Renal pelvis (tissue), 12 donors: ENCODE measurements at places on chromosomes 11 and 22.

GRCh38 chr22:31954535-31955523 lies 10.5 kb downstream of the YWHAH start:
- no peak for DNase-seq

- DNase-seq = peak; percentile 29
Observed at GRCh38 chr11:64251016-64251752, at the start of gene PLCB3. TSS of gene PLCB3 (plus strand) at chr11:64251530. CDS start at chr11:64251650, 120 bp downstream.

DNA sequence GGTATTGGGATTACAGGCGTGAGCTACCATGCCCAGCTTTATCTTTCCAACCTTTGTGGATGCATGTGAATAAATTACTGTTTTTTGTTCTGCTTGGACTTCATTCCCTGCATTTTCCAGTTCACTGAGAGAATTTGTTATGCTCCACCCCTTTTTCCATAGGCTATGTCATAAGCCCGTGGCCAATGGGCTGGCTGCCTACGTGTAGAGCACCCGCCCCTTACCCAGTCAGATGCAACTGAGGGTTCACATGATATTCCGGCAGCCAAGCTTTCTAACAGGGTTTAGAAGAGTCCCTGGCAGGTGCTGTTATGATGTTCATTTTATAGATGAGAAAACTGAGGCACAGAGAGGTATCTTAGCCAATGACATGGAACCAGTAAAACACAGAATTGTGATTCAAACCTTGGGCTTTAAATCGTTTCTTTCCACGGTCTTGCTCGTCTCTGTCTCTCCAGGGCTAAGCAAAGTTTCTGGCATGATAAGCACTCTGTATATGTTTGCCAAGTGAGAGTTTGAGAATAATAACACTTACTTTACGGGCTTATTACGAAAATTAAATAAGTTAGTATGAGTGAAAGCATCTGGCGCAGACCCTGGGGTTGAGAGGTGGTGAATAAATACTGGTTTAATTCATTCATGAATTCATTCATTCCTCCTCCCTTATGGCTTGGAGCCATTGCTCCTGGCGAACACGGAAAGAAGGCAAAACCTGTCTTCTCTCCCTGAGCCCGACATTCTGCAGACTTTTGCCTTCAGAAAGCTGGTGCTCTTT lies 42.4 kb upstream of the RASD2 start:
- no peak for DNase-seq

GRCh38 chr11:57514538-57515331 lies 767 bp downstream of the SLC43A1 start:
- DNase-seq = peak; percentile 24

GRCh38 chr11:11313902-11314692 lies 39.0 kb downstream of the CSNK2A3 start:
- DNase-seq = no peak

GRCh38 chr11:100830274-100830673 lies 143.2 kb downstream of the ARHGAP42 start:
- peak; percentile 77 for DNase-seq

DNA sequence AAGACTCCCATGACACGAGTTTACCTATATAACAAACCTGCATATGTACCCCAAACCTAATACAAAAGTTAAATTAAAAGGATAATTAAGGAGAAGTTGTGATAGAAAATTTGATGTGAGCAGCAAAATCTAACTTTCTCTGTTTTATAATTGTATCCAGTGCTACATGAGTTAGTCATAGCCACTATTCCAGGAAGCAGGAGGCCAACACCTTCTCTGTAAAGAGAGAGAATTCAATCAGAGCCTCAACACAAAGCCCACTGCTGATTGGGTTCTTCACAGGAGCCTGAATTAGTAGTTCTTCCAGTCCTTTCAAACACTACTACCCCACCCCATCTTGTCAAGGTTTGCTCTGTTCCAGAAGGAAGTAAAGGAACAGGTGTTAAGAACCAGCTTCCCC lies 84.2 kb downstream of the BLID start:
- no peak for DNase-seq

GRCh38 chr22:19984851-19985811 lies 31.5 kb downstream of the ARVCF start:
- DNase-seq = no peak

DNA sequence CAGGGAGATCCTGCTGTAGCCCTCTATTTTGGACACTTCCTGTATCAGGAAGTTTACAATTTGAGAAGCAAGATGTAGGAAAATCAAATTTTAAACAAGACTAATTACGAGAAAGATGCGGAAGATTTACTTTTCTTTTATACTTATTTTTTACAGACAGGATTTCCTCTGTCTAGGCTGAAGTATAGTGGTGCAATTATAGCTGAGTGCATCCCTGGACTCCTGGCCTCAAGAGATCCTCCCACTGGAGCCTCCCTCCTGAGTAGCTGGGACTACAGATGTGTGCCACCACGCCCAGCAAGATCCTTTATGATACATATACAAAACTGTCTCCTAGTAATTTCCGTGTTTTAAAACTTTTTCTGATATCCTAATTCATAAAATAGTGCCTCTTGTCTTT lies 17.2 kb upstream of the CARD18 start:
- DNase-seq = no peak

GRCh38 chr11:122692444-122692843 lies 36.9 kb downstream of the UBASH3B start:
- DNase-seq = no peak

DNA sequence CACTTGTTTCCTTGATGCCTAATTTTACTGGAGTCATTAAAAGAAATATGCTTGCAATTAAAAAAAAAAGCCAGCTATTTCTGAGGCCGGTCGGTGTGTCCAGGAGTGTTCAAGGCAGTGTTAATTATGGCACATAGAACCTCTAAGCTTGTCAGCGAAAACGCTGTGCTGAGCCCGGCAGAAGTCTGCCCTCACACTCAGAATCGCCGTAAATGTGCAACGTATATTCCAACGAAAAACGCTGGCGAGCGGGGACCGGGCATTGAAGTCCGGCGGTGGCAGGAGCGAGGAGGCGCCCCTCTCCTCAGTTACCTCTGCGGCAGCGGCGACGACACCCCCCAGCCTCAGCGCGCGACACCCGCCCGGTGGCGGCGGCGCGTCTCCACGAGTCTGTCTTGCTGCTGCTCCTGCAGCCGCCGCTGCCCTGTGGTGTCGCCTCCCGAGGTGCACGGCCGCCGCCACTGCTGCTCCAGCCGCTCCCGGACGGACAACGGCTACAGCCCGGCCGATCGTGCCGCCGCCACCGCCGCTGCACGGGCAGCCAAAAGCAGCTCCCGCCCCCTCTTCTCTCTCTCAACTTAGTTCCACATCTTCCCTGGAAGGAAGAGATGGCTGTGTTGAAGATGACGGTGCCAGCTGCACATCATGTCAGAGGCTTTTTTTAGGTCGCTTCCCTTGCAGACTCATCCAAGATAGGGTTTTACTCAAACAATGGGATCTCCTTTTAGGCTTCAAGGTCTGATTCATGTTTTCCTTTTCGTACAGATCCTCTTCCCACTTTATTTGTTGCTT lies 56.0 kb downstream of the JAM3 start:
- DNase-seq = peak; percentile 44

DNA sequence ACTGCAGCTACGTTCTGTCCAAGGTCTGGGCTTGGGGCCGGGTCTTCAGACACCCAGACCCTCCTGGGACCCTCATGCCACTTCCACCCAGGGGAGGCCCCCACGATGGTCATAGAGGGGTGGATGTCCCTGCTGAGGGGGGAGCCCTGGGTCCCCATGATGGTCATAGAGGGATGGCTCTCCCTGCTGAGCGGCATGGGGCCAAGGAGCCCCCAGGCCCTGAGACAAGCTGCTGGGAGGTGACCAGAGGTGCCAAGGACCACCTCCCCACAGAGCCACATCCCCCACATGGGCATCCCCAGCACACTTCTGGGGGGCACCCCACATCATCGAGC lies 7.2 kb downstream of the MUC5B start:
- DNase-seq = no peak

GRCh38 chr22:43241699-43242386 lies 54.9 kb upstream of the TTLL12 start:
- DNase-seq = no peak

DNA sequence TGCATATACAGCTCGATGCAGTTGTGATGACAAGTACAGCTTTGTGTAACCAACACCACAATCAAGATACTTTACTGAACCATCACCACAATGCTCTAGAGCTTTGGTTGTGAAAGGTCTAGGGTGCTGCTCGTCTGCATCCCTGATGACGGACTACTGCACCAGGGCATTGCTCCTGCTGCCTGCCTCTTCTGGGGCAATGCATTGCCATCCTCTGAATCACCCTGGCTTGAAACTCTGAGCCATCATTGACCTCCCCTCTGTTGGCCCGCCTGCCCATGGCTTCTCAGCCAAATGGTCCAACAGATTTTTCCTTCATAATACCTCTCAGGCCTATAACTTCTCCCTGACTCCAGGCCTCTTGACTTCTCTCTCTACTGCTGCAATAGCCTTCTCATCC lies 77.4 kb upstream of the CSNK2A3 start:
- no peak for DNase-seq

GRCh38 chr22:42931421-42932196 lies 74.5 kb upstream of the ARFGAP3 start:
- no peak for DNase-seq

DNA sequence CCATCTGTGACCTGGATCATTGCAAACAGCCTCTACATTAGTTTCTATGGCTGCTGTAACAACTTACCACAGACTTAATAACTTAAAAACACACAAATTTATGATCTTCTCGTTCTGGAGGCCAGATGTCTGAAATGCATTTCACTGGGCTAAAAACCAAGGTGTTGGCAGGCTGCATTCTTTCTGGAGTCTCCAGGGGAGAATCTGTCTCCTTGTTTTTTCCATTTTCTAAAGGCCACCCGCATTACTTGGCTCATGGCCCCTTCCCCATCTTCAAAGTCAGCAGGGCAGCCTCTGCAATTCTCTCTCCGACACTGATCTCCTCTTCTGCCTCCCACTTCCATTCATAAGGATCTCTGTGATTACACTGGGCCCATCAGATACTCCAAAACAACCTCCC lies 11.6 kb downstream of the SCGB1A1 start:
- DNase-seq = no peak

DNA sequence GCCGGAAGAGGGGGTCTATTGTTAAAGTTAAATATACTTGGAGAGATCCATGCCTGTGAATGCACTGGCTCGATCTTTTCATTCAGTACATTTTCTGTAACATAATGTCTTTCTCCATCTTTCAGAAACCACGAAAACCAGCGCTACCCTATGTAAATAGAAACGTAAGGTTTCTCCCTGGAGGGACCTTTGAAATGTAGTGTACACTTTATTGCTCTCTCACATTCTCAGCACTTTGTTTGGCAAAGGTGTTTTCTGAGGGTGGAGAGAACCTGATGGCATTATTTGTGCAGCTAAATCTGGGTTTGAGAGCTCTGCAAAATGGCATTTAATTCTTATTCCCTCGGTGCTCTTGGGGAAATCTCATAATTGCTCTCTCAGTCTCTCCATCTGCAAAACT lies 468.4 kb downstream of the NELL1 start:
- no peak for DNase-seq

DNA sequence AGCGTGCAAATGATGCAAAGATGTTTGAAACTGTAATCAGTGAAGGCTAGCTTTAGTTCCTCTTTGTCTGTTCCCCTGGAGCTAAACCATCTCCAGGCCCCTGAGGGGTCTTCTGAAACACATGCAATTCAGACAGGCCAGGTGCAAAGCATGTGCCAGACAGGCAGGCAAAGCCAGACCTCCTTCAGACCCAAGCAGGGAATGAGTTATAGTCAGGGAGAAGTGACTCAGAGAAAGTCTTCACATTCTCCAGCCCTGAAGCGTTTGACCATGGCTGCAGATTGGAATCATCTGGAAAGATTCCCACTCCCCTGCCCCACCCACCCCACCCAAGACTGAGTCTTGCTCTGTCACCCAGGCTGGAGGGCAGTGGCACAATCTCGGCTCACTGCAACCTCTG lies 187.0 kb upstream of the ISX start:
- no peak for DNase-seq

- no peak for DNase-seq
Observed at GRCh38 chr11:128732471-128733277, 38.8 kb downstream of the FLI1 start.

GRCh38 chr22:49967706-49968208 lies 7.2 kb downstream of the PIM3 start:
- no peak for DNase-seq

DNA sequence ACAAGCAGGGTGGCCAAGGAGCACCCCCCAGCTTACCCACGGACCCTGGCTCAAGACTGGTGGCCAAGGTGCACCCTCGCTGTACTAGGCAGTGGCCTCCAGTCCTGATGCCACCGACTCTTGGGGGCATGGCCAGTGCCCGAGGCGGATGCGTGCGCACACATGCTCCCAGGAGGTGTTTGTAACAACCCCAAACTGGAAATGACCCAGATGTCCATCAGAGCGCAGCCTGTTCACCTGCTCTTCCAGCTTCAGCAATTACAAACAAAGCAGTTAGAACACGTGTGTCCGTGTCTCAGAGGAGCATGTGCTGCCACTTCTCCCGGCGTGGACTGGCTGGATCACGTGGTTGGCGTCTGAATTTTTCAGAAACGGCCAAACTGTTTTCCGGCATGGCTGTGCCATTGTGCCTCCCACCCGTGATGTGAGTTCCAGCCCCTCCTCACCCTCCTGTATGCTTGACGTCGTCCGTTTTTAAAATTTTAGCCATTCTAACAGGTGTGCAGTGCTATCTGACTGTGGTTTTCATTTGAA lies 7.1 kb upstream of the MUC6 start:
- no peak for DNase-seq

- DNase-seq = no peak
Observed at GRCh38 chr11:130416906-130417305, 11.5 kb downstream of the ADAMTS8 start.

- no peak for DNase-seq
Observed at GRCh38 chr11:68775951-68776388, 24.6 kb upstream of the TESMIN start.

DNA sequence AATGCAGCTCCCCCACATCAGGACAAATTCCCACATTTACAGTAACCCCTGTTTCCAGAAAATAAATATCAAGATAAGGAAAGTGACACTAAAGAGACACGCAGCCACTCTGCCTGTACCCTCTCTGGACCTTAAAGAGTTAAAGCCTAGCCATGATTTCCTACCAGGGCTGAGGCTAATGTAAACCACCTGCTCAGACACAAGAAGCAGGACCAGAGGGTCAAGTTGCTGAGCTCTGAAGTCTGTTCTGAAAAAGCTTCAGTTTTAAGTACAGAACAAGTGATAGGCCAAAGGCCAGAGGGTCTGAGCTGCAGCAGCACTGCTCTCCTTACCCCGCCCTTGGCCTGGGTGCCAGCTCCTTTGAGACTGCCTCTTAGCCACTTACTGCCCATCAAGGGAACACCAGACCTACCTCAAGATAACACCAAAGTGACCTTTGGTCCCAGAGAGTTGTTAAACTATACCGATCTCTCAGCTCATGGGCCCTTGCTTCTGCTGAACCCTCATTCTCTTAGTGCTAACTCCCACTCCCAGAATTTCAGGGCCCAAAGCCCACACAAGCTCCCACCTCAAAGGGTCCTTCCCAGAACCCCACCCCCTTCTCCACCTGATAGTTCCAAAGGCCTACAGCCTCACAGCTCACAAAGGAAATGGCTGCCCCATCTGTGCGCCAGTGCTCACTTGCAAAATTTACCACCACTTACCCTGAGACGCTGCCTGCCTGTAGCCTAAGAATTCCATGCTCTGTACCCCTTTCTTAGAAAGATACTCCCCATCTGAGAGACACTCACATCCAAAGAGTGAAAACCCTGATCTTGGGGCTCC lies 40.5 kb downstream of the IL18BP start:
- DNase-seq = no peak

- no peak for DNase-seq
Observed at GRCh38 chr11:120001178-120002090, 136.5 kb downstream of the TRIM29 start.
